Activated CD8-positive, alpha-beta memory T cell treated with anti-CD3 and anti-CD28 coated beads, Interleukin-2, amount 50 U/mL, for 4 hours (primary cell): ENCODE measurements at places on chromosomes 2 and 18.
A peak's percentile ranks its signal among the peaks of the same experiment; 100 is the strongest.

DNA sequence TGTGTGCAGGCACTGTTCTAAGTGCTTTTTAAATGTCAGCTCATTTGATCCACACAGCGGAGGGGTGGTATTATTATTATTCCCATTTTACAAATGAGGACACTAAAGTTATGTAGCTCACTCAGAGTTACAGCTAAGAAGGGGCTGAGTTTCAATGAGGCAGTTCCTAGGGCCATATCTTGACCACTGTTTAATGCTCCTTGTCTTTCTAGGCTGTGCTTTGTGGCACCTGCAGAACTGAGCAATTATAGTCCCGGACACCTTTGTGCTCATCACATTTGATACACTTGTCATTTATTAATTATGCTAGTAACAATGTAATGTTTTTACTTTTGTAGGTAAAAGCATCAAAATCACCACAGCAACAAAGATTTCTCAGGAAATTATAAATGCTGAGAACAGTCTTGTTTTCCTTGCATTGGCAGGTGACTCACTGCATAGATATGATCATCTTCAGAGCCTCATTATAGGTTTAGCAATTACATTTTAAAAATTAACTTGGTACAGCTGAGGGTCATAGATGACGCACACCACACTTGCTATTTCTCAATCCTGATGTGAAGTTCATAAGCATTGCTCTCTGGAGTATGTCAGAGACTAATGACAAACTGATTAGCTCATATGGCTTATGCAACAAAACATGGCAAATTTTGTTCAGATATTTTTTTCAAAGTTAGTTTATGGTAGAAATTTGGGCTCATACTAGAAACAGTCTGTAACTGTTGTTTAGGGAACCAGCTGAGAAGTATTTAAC lies 366.8 kb downstream of the TGIF1 start:
- DNase-seq: no peak

DNA sequence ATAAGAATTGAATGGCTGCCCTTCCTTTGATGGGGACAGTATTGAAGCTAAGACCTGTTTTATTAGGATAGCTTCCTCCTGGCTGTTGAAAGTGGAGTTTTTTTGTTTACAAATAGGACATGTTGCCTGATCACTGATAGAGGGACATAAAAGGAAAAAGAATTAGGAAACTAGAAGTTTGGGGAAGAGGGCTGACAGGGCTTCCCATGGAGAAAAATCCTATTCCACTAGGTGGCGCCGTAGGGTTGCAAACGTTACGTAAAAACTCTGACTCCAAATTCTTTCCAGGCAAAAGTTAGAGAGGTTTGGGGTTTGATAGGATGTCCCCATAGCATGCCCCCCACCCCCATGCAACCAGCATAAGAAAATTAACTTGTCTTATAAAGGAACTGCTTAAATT lies 11.1 kb upstream of the RBFA start:
- no peak for DNase-seq

GRCh38 chr2:105087273-105087672 lies 49.4 kb downstream of the MRPS9 start:
- DNase-seq: no peak

DNA sequence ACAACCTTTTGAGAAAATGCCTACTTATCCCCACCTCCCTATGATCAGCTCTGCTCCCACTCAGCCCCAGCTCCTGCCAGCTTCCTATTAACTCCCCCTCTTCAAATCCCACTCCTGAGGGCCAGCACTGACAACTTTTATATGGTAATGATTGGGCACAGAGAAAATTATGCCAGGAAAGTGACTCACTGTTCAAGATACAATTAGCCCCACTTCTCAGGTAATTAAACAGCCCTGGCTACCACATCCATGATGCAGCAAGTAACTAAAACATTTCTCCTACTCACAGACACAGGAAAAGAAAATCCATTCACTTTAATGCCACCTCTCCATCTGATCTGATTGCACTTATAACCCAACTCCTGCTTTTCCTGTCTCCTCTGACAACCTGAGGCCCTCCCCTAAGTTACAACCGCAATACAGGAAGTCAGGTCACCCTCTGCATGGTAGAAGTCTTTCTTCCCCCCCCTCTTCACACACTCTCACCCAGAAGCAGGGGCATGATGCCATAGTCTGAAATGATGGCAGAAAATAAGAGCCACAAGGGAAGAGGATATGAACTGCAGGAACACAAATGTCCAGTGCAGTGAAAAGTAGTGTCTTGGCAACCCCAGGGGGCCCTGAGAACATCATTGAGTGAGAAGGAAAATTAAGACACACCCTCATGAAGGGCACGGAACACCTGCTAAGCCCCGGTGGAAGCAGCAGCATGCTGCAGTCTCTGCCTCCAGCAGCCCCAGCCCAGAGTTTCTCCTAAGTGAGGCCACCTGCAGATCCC lies 54.4 kb downstream of the STK39 start:
- DNase-seq: no peak

- DNase-seq: no peak
These were observed 243.7 kb downstream of the NDUFA10 start for GRCh38 chr2:239781454-239781853.

GRCh38 chr2:149652926-149653325 lies 65.4 kb upstream of the MMADHC start:
- no peak for DNase-seq

GRCh38 chr2:1886405-1886992 lies 142.2 kb upstream of the PXDN start:
- peak; percentile 30 for DNase-seq

- no peak for DNase-seq
These were observed 206.9 kb upstream of the SPRED2 start for GRCh38 chr2:65639156-65639864.

- DNase-seq: no peak
These were observed 336 bp upstream of the DDX1 start for GRCh38 chr2:15591373-15591691.

DNA sequence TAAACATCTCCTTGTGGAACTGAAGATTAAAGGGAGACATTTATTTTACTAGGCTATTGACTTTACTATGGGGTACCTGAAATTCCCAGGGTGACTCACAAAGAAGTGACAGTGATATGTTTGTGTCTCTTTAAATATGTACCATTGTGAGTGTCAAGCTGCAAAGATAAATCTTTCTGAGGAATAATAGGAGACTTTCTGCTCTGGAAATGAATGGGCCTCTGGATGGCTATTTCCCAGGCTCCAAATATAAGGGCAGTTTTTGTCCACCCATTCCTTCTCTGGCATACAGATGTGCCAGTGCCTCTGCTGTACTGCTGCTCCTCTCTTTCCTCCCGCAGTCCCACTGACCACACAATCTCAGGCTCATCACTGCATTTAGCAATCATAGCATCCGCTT lies 586.4 kb upstream of the CNTNAP5 start:
- no peak for DNase-seq
